ENCODE measurements at places on chromosomes 2 and 18.

DNA sequence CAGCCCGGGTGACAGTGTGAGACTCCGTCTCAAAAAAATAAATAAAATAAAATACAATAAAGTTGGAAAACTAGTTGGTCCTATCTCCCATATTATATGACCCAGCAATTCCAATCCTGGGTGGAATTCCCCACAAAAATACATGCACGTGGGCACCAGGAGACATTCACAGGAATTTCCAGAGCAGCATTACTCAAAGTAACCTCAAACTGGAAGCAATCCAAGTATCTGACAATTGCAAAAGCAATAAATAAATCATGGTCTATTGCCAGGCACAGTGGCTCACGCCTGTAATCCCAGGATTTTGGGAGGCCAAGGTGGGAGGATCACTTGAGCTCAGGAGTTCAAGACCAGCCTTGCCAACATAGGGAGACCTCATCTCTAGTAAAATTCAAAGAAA lies 101.2 kb upstream of the MAP4K4 start:
- no peak for DNase-seq

- DNase-seq = no peak
These were observed 40.6 kb downstream of the ACTR3 start for GRCh38 chr2:113930448-113930847.

DNA sequence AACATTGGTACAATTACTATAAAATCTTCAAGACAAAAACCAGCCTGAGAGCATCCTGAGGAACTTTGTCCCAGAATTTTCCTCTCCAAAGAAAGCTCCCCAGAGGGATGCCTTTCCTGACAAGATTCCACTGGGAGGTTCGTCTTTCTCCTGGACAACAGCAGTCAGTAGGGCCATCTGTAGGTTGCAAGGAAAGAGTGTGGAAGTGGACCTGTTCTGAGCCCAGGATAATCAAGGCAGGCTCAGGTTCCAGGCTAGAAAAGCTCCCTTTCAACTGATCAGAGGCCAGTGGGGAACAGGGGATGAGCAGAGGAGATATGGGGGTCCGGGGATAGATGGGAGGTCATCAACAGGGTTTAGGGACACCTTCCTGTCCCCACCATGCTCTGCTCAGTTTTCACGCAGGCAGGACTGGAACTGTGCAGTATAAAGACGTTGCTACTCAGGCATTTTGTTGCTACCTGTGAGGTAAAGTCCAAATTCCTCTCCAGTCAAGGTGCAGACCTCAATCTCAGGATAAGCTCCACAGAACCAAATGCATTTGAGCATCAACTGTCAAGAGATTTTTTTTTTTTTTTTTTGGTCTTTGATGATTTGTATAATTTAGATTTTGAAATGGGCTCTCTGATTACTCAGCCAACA lies 126.2 kb downstream of the STRN start:
- DNase-seq = no peak

GRCh38 chr18:44589693-44590355 lies 90.9 kb upstream of the SETBP1 start:
- DNase-seq = peak; percentile 78

GRCh38 chr18:31783059-31783458 lies 22.4 kb upstream of the SLC25A52 start:
- no peak for DNase-seq

DNA sequence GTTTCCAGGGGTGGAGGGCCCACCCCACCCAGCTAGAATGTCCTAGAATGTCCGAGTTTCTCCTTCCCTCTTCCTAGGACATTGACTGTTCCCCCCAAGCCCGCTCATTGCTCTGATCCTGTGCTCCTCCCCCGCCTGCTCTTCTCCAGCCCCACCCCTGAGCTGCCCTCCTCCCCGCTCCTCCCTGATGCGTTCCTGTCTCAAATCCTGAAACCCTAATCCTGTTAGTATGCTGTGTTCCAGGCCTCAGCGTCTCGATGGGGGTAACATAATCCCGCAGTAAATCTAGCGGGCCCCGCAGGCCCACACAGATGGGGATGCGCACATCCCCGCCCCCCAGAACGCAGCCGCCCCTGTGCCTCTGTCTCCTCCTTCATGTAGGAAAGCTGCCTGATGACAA lies 51.3 kb downstream of the NRP2 start:
- DNase-seq = no peak
